ENCODE measurements at places on chromosomes 12 and 14.
A peak's percentile ranks its signal among the peaks of the same experiment; 100 is the strongest.

GRCh38 chr14:89490466-89490865 is 73.4 kb upstream of the FOXN3 start:
- DNase-seq = no peak

GRCh38 chr14:76958980-76959710 is 69.4 kb downstream of the IRF2BPL start:
- DNase-seq = no peak

GRCh38 chr12:92621312-92621711 is 81.5 kb upstream of the PLEKHG7 start:
- no peak for DNase-seq

DNA sequence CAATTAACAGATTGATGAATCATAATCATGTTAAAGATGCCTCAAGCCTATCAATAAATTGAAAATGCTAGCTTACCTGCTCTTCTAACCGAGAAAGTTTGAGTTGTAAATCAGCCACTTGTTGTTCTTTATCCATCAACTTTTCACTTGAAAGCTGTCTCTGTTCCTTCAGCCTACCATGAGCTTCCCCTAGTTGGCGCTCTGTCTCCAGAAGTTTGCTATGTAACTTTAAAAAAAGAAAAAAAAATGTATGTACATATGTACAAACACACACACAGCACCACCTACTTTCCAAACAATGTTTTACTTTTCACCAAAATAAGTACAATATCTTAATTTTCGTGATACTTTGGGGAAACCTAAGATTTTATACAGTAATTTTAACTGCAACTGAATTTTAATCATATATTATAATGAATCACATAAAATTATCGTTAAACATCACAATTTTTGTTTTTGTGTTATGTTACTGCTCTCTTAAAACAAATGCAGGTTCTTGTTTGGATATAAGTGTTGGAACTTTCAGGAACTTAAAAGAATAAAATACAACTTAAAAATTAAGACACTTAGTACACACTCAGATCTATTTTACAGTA is 101.2 kb downstream of the EEA1 start:
- peak; percentile 73 for DNase-seq

DNA sequence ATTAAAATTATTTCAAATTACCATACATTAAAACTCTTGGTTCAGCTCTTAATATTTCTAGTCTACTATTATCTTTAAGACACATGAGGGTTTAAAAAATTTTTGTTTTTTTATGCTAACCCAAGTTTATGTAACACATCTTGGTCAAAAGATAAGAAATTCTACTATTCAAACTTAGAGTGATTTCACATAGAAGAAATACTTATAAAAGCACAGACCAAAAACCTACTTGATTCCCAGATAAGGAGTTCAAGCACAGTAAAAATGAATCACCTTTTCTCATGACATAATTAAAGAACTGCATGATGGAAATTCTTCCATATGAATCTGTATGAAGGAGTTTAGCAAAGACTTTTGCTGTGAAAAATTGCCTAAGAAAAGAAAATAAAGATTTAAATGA is 13.9 kb downstream of the PPP2R3C start:
- DNase-seq = no peak

DNA sequence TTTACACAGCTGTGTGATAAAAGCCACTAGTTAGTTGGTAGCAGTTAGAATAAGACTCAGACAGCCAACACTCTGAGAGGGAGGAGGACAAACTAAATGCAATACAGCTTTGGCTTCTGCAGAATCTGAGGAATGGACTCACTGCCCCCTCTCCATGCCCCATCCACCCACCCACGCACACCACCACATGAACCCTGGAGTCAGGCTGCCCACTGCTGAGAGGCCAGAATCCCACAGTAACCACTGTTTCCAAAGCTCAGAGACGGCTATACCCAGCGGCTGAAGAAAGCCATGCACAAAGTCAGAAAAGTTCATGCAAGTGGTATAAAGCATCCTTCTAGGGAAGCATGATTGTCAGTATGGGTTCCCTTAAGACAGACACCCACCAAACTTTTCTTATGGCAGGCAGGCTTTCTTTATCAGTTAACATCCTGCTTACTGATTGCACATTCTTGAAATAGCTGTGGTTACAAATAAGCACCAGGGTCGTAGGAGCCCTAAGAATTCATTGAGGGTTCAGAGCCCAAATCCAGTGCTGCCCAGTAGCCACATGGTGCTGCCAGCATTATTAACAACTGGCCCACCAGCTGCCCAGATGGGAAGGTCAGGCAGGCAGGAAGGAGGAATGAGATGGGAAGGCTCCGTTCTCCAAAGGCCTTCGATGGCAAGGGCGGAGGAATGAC is 61.5 kb downstream of the NT5DC3 start:
- DNase-seq = peak; percentile 28

DNA sequence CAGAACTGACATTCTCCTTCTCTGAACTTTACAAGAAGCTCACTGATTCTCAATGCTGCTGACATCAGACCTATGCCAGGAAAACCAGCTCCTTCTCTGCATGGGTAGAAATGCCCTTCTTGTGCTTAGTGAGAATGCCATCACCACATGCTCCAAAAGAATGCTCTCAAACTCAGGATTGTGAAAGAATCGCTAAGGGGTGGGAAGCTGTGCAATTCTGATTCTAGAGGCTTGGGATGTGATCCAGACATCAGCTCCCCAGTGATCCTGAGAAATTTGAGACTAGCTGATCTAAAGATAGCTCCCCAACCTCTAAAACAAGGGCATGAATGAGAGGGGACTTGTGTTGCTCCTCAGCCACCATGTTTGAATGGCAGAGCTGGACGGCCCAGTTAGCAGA is 113.2 kb downstream of the DPF3 start:
- peak; percentile 73 for DNase-seq

- peak; percentile 1 for DNase-seq
Observed at GRCh38 chr12:41465526-41465925, 277.4 kb downstream of the PDZRN4 start.

GRCh38 chr14:59090572-59090971 is 97.9 kb upstream of the DAAM1 start:
- DNase-seq = no peak

- no peak for DNase-seq
Observed at GRCh38 chr14:95901054-95901453, 24.4 kb downstream of the TUNAR start.

- no peak for DNase-seq
Observed at GRCh38 chr12:32768518-32768917, 12.8 kb upstream of the YARS2 start.

DNA sequence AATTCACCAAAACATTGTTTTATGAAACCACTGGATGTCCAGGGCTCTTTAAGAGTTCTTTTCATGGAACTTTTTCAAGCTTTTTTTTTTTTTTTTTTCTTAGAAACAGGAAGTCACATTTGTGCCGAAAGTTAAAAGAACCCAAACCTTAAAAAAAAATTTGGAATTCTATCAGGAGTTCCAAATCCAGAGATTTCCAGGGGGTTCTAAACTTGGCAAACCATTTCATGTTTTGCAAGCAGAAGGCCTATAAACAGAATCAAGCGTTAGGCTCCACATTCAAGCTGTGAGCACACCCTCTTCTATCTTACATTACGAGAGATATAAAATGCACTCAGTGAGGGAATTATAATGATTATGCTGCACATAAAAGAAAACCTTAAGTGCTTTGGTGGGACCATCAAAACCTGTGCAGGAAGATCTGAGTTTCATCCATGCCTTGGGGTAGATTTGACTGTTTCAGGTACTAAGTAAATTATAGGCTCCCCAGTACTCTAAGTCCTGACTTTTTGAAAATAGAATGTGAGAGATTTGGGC is 154.8 kb upstream of the FAR2 start:
- DNase-seq = no peak
